ENCODE measurements at places on chromosomes 1 and 21.

DNA sequence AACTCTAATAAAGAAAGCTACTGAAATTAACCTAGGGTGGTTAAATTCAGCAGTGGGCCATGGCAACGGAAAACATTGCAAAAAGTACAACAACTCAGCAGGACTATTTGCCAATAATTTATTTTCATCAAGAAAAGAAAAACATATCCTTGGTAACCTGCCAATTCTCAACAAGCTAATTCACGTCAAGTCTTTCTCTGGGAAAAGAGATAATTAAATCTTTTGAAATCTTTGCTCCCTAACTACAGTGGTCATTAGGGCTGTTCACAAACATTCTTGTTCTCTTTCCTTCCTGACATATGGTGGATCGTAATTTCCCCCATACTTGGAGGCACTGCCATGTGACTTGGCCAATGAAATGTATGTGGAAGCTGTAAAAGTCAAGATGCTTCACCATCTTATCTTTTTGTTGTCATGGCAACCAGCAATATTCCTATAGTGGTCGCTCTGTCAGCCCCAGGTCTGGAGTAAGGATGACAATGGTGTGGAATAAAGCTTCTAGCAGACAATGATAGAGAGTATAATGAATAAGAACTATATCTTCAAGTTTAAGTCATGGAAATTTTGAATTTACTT is 29.6 kb upstream of the ZNF326 start:
- DNase-seq: no peak

DNA sequence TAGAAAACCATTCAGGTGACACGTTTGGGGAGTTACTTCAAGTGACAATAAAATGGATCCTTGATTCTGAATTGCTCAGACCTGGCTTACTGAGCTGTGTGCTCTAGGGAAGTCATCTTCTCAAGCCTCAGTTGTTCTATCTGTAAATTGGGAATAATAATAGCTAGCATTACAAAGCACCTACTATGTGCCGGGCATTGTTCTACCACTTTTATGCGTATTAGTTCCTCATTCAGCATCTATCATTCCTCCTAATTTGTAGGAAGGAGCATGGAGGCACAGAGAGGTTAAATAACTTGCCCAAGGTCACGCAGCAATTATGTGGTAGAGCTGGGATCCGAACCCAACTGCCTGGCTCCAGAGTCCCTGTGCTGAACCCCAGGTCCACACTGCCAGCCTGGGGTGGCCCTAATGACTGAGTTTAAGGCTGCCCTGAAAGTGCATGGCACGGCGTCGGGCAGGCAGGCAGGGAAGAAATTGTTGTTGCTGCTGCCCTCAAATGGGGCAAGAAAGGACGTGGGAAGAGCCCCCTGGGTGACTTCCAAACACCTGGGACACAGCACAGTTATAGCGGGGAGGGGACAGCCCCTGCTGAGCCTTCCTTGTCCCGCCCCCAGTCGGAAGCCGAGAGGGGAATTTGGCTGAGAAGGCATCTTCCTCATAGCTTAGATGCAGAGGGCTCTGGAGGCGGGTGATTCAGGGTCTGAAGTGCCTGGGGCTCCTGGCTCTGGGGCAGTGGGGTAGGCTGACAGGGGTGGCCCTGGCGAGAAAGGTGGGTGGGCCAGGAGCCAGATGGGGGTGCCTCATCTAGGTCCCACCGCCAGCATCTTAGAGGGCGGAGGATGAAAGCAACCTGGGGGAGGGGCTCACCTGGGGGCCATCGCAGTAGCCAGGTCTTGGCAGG is 86.5 kb upstream of the IFFO2 start:
- no peak for DNase-seq

- no peak for DNase-seq
Observed at GRCh38 chr1:232538224-232538942, 91.5 kb downstream of the SIPA1L2 start.

- no peak for DNase-seq
Observed at GRCh38 chr1:158289811-158290210, at the start of gene CD1C. TSS of gene CD1C (plus strand) at chr1:158289923. CDS start at chr1:158290065, 142 bp downstream.

- DNase-seq: no peak
Observed at GRCh38 chr1:103779932-103780331, 30.2 kb downstream of the AMY1C start.

- no peak for DNase-seq
Observed at GRCh38 chr1:30755746-30756145, 1.8 kb downstream of the LAPTM5 start.

DNA sequence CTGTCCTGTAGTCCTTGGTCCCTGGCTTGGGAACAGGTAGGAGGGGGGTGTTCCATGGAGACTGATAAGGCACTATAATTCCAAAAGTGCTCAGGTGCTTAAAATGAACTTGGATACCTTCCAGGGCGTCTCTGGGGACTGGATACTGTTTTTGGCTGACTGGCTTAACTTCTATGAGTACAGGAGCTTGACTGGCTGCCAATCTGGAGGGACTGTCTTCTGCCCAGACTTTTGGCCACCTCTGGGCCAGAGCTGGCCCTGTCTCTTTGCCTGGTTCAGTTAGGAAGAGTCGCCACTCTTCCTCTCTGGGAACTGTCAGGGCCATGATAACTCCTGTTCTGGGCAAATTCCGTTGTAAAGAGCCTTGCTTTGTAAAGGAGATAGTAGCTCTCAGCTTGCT is 407.0 kb downstream of the TGFB2 start:
- no peak for DNase-seq

DNA sequence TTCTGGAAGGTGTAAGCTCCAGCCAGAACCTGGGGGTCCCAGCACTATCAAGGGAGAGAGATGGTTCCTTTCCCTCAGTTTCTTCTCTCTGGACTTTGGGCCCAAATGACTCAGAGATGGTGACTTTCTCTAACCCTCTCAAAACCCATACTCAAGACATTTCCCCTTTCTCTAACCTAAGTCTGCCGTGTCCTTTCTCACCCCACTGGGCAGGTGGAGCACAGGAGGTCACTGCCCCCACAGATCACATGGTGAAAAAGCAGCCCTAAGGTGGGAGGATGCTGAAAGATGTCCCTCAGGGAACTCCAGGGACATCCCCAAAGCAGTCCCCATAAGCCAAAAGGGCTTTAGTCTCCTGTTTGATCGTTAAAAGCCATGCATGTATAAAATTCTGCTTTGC is 173.7 kb downstream of the HIVEP3 start:
- no peak for DNase-seq

- no peak for DNase-seq
Observed at GRCh38 chr1:31432592-31433395, 19.8 kb downstream of the SERINC2 start.

GRCh38 chr1:228770779-228771223 is 35.5 kb downstream of the RHOU start:
- DNase-seq: no peak

Measured in psoas muscle (tissue), 8 donors.